ENCODE measurements at places on chromosomes 7 and 10.

DNA sequence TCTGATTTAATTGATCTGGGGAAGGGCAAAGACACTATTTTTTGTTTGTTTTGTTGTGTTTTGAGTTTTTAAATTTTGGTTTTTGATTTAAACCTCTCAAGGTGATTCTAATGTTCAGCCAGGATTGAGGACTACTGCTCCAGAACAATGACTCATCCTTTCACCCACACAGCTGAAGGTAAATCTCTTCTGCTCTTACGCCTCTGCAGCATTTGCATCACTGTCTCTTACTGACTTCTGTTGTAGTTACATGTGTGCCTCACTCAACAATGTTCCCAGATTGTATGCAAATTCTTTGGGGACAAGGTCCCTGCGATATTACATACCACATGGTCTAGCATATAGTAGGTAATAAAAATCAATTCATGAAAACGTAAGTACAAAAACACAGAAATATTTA is 467.5 kb upstream of the LRRN3 start:
- no peak for DNase-seq

DNA sequence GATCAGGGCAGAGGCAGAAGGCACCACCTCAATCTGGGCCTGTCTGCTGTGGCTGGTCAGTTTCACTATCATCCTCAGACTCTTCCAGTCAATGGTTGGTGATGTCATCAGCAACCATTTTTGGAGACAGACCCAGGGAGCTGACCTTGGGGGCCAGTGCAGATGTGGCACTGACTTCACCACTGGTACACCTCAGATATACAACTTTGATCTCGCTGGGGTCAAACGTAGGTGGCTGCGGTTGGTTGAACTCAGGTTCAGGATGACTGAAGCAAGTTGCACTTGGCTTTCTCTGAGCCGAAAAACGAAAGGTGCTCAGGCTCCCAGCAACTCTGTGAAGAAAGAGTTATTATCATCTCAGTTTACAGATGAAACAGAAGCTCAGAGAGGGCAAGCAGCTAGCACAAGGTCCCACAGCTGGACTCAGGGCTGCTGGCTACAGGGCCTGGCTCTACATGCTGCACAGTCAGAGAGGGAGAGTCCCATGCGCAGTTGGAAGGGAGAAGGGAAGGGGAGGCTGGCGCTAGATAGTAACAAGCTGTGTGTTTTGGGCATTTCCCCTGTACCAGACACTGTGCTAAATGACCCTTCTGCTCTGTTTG is 27.2 kb downstream of the ANKRD16 start:
- DNase-seq = no peak

DNA sequence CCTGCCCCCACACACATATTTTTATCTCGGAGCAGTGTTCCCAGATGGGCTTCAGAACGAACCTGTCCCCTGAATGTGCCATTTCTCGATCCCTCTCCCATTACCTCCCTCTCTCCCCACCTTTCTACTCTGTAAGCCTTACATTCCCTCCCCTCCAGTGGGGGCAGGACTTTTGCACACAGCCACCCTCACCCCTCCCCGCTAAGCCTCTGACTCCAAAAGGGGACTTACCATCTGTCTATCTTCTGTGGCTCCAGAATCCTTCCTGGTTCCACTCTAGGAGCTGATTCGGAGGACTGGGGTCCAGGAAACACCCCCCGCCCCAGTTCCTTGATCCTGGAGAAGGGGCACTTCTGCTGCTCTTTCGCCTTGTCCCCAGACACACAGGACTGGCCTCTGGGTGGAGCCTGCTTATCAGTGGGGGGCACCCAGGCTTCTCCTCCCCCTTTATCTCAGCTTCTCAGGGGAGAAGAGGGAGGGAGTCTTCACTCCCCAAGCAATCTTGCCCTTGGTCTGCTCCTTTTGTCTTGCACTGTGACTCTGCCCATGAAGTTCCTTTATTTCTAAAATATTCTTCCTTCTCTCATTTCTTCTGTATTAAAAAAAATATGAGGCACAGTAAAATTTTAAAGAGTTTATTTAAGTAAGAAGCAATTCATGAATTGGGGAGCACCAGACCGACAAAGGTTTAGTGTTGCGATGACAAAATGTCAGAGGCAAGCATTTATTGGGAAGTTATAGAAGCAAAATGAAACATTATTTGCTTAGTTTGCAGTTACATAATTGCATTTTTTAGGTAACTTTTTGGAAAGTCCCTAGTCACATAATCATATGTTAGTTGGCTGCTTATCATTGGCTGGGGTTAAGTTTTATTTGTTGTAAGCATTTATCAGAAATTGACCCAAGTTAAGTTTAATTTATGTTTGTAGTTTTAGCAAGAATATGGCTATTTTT is at the start of gene KEL:
Gene KEL (minus strand): TSS at position 391 of the 954 bp plus-strand sequence. CDS start 157 bp downstream, at position 234.
- no peak for DNase-seq

- no peak for DNase-seq
These were observed 142.8 kb upstream of the AGK start for GRCh38 chr7:141408440-141408839.

DNA sequence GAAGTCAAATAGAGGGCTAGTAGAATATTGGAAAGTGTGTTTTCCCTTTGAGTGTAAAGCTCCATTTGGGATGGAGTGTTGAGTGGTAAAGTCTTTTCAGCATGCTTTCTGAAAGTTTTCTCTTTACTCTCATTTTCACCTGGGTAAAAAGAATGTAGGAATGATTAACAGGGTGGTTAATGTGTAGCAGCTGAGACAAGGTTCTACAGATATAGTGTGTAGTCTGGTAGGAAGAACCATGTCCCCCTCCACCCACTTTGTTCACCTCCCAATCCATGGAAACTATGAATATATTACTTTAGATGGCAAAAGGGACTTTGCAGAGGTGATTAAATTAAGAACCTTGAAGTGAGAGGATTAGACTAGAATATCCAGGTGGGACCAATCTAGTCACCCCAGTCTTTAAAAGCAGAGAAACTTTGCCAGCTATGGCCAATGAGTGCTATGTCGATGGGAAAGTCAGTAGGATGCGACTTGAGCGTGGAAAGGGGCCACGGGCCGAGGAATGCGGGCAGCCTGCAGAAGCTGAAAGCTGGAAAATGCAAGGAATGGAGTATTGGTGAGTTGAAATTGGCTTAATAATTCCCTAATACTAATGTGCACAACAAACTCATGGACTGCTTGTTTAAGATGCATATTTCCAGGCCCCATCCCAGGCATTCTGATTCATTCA is 166.3 kb upstream of the AHR start:
- no peak for DNase-seq

Measured in NCI-H748 treated with DMSO at 0.1 percent for 48 hours (cell line).